Neural progenitor cell (in vitro differentiated cells): ENCODE measurements at places on chromosomes 7 and 10. TPM values are rescaled to one million over a fixed set of nuclear protein-coding genes. Genes with fewer than 3 reads are reported as not detected.

DNA sequence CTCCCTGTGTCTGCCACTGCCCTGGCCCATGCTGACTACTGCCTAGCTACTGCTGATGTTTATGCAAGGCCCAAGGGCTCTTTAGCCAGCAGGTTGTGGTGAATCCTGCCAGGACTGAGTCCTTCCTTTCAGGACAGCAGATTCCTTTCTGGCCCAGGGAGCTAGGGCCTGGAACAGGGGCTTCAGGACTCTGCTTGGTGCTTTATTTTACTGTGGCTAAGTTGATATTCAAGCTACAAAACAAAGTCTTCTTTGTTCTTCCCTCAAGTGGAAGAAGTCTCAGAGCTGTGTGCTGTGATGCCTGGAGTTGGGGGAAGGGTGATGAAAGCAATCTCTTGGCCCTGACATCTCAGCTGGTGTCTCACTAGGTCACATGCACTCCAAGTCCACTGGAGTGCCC lies 66.2 kb upstream of the NME8 start:
- no peaks in the 10 kb centered on the region for H3K27me3 ChIP-seq
- peaks cover 8% of the 10 kb centered on the region for H3K4me1 ChIP-seq
- no peak for DNase-seq
- no peak overlapping the region for H3K4me3 ChIP-seq

Gene IL2RA
- not detected in 2 replicates for total RNA-seq

GRCh38 chr7:132275416-132276233 lies 300.6 kb downstream of the PLXNA4 start:
- no peak for DNase-seq
- H3K27me3 ChIP-seq, result peaks cover 30% of the 10 kb centered on the region
- H3K4me1 ChIP-seq, result peaks cover 6% of the 10 kb centered on the region
- no peaks in the 10 kb centered on the region for H3K36me3 ChIP-seq
- no peak overlapping the region for H3K27ac ChIP-seq

DNA sequence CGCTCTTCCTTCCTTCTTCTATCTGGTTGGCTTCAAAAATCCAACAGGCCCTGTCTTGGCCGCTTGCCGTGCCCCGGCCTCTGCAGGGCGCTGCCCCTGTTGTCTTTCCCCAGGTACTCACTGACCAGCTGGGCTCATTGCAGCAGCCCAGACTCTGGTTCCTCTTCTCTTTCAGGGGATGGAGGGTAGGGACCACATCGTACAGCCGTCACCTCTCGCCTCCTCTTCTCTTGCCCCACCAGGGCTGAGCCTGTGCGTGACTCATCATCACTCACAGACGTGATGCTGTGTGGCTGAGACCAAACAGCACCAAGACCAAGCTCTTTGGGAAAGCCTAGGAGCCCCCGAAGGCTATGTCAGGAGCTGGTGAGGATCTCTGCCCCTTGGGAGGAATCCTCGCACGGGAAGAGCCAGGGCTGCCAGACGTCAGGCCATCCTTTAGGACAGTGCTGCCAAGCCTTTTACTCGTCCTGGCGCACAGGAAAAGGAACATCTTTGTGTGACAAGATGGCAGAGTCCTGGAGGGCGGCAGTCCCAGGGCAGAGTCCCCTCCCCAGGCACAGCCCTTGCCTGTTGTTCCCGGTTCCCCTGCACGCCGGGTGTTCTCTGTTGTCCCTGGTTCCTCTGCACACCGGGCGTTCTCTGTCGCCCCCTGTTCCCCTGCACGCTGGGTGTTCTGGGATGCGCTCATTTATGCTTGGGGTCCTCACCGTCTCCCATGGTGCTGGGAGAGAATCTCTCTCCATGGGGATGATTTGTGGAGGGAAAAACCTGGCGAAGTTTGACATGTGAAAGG lies 188.5 kb upstream of the SHH start:
- no peaks in the 10 kb centered on the region for H3K4me1 ChIP-seq
- no peak overlapping the region for H3K4me3 ChIP-seq
- no peaks in the 10 kb centered on the region for H3K36me3 ChIP-seq
- no peaks in the 10 kb centered on the region for H3K27me3 ChIP-seq

Gene JCAD
- total RNA-seq, result 1.3 and 1.9 TPM in 2 replicates

DNA sequence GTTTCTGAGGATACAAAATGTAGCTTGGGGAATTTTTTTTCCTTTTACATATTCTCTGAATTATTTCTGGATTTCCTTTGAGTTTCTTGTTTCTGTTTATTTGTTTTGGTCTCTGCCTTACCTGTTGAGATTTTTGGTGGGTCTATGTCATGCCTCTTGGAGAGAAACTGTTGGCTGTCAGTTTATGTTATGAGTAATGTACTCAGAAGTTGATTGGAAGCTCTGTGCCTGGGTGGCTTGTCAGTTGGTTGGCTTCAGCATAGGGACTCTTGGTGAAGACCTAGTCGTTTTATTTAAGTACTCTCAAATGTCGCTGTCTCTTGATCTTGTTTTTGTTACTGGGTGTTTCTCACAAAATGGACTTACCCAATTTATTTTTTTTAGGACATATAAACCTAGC lies 132.4 kb downstream of the CDK14 start:
- peaks cover 25% of the 10 kb centered on the region for H3K4me1 ChIP-seq
- H3K36me3 ChIP-seq, result no peaks in the 10 kb centered on the region
- H3K4me3 ChIP-seq, result no peak overlapping the region

Gene HOXA11
- not detected in 2 replicates for total RNA-seq

GRCh38 chr7:30913821-30914515 lies 2.3 kb downstream of the AQP1 start:
- H3K27ac ChIP-seq, result no peak overlapping the region
- H3K4me1 ChIP-seq, result peaks cover 38% of the 10 kb centered on the region
- no peak overlapping the region for H3K4me3 ChIP-seq

- H3K4me1 ChIP-seq, result no peaks in the 10 kb centered on the region
- H3K36me3 ChIP-seq, result no peaks in the 10 kb centered on the region
- H3K27ac ChIP-seq, result no peak overlapping the region
- no peak for DNase-seq
- no peak overlapping the region for H3K4me3 ChIP-seq
These were observed 35.4 kb downstream of the AKR1B15 start for GRCh38 chr7:134584290-134584689.
